ENCODE measurements at places on chromosomes 1 and 21. TPM values are rescaled to one million over a fixed set of nuclear protein-coding genes. Genes with fewer than 3 reads are reported as not detected.

ICOSLG gene
- total RNA-seq: 6.4 TPM

HJV gene
- not detected for total RNA-seq

FDPS gene
- 71.0 TPM for total RNA-seq

- DNase-seq: no peak
These were observed 33.9 kb upstream of the CAMK1G start for GRCh38 chr1:209549443-209550205.

IRF6 gene
- total RNA-seq: 83.5 TPM

- DNase-seq: peak; percentile 52
These were observed 17.9 kb downstream of the TENT5C start for GRCh38 chr1:117623698-117624097.

DNA sequence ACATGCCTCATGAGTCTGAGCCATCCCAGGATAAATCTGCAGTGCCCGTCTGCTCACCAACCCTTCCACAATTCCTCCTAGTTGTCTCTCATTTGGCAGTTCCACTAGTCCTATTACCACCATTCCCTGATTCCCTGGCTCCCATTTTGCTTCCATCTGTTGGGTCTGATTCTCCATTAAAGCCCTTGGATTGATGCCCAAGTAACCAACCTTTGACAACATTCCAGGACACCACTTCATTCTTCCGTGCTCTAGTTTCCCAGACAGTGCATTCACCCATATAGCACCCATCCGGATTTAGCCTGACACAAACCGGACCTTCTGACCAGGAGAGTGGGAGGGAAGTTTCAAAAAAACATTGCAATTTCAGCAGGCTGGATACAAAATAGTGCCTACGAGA, 189.4 kb upstream of the PALMD start:
- DNase-seq: no peak

DNA sequence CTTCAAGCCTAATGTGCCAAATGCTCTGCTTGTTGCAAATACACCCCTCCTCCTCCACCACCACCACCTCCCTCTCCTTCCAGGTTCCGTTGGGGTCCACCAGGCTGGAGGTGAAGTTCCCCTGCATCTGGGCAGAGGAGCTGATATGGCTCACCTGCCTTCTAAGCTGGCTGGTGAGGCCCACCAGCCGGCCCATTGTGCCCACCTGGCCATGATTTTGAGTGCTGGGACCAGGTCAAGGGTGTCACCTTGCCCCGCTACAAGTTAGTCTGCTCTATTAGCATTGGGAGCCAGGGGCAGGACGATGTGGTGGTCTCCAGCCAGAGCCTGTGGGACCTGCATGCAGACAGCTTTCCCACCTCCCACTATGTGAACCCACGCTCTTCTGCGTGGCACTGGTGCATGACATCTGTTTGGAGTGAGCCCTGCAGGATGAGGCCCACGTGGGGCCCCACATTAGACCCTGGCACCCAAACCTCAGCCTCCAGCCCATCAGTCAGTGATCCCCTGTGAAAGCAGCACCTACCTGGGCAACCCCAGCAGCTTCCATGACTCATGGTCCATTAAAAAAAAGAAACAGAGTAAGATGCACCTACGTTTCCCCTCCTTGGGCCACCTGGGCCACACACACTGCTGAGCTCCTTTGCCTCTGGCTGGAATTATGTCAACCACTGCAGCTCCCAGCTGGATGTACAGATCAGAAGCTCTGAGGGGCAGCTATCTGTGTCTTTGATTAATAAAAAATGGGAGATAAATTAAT, 15.6 kb upstream of the CDCP2 start:
- no peak for DNase-seq

SPRR2B gene
- total RNA-seq: not detected

DNA sequence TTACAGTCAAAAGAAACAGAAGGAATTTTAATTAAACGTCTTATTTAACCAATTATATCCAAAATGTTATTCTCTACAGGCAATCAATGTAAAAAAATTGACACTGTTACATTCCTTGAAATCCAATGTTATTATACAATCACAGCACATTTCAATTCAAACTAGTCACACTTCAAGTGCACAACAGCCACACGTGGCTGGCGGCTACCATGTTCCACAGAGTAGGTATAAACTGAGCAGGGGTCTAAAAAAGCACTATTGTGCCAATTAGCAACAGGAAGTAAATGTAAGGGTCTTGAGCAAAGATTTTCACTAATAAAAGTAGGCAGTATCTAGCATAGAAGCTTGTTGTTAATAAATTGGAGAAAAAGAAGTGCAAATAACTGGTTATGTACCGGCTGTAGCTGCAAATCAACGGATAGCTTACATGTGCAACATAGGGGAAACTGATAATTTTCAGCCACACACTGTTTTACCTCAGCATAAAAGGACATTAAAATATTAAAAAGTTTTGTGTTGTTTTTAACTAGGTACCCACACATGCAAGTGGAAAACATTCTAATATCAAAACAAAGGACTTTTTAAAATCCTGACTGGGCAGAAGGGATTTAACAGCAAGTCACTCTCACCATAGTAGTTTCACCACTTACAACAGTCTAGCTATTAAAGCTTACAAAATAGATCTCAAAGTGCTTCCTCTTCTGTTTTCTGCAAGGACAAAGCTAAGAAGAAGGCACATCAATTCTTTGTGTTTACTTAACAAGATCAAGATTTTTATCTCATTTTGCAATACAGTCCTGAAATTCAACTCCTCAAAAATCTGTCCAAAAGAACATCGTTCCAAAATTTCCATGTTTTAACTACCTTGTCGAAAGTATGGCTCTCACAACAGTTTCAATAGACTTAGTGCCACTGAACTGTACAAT, 2.5 kb downstream of the CSDE1 start:
- DNase-seq: no peak

- DNase-seq: no peak
These were observed 13.1 kb downstream of the NR5A2 start for GRCh38 chr1:200040481-200041138.

DNA sequence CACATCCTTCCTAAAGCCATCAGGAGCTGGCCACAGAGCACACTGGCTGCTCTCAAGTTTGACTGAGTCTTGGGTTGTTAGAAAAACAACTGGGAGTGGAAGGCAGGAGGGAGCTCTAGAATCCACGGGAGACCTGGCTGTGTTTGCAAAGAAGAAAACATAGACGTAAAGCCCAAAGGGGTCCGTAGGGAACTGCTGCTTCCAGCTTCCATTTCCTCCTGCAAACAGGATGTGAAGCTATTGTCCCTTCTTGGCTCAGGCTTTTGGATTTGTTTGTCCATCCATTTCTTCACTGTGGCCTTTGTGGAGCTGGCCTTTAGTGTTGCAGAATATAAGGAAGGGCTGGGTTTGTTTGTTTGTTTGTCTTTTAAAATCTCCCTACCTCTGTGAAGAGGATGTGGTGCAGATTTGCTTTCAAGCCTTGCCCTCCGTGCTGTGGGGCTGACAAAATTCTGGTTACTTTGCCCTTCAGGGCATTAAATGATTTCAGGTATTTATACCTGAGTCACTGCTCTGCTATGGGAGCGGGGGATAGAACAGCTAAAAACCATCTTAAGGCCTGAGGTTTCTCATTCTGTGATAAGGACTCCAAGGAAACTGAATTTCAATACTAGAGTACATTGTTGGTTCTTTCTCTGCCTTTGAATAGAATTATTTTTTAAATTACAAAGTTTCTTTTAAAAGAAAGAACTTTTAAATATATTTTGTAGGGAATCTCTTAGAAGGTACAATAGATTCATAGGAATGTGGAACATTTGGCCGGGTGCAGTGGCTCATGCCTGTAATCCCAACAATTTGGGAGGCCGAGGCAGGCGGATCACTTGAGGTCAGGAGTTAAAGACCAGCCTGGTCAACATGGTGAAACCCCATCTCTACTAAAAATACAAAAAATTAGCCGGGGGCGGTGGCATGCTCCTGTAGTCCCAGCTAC, 74.3 kb downstream of the MPZL1 start:
- no peak for DNase-seq

DNA sequence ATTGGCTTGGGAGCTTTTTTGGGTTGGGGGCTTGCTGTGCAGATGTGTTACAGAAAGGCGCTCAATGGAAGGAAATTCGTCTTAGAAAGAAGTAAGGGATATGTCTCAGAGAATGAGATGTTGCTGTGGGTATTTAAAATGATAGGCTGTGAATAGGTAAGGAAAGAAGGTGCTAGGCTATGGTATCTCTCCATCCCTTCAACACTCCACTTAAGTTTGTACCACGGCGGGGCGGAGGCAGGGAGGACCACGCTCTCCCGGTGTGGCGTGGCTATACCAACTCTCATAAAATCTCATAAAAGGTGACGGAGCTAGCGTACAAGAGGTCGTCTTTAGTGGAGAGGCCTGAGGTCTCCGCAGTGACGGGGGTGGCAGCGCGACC, 305 bp upstream of the RPS6KC1 start:
- no peak for DNase-seq

All from vagina (tissue), 2 donors.